ENCODE measurements at places on chromosomes 1 and 21.

- no peak for DNase-seq
Measured at GRCh38 chr1:119550381-119550780, 43.4 kb downstream of the HSD3B1 start.

GRCh38 chr1:37186246-37186756, 152.0 kb upstream of the GRIK3 start:
- DNase-seq: no peak

- DNase-seq: no peak
Measured at GRCh38 chr1:67754526-67754920, 69.5 kb downstream of the GADD45A start.

DNA sequence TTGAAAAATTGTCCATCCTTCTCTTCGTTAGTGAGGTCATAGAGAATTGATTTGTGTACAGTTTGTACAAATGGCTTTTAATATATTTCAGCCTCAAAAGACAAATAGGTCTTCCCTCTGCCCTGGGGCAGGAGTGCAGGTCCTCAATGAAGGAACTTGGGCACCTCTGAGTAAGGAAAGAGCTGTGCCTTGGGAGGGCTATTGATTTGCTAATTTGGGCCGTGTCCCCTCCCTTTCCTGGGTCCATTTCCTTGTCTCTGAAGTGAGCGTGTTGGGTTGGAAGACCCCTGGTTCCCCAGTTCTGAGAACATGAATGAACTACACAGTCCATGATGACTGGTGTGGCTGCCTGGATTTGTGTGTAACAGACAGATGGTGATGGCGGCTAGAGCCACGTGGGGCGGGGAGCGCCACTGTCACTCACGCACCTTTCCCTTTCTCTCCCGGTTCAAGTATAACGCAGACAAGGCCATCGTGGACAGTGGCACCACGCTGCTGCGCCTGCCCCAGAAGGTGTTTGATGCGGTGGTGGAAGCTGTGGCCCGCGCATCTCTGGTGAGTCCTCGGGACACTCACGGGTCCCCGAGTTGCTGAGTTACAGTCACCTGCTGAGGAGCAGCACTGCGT, 71.0 kb upstream of the FAM3B start:
- DNase-seq: no peak

DNA sequence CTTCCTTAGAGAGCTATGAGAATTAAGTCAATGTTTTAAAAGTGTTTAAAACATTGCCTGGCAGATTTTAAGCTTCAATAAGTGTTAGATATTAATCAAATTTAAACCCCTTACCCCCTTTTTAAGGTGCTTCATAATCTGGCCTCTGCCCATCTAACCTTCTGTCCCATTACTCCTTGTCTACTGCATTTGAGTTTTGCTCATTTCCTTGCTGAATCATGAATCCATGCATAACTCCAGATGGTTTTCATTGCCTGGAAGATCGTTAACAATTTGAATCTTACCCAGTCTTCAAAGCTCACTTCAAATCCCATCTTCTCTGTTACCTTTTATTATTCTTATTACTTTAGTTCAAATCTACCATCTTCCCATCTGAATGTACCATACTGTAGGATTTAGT, 4.6 kb downstream of the HJV start:
- no peak for DNase-seq

- DNase-seq: no peak
Measured at GRCh38 chr21:26425576-26425975, 147.5 kb downstream of the CYYR1 start.

GRCh38 chr1:233738850-233739249, 124.9 kb downstream of the KCNK1 start:
- DNase-seq: no peak

DNA sequence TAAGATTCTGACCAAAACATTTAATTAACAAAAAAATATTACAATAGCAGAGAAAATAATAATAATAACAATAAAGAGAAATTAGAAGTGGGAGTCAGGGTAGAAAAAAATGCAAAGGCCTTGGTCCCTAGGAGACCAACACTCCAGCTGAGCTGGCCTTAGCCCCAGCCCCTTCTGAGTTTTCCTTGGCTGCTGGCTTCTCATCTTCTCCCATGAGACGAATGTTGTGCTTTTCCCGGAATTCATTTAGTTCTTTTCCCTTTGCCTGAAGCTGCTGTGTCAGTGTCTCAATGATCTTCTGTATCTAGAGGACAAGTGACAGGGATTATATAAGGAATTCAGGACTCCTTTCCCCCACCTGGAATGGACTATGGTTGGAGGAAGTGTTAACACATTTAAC, 2.4 kb downstream of the KLHDC9 start:
- no peak for DNase-seq

DNA sequence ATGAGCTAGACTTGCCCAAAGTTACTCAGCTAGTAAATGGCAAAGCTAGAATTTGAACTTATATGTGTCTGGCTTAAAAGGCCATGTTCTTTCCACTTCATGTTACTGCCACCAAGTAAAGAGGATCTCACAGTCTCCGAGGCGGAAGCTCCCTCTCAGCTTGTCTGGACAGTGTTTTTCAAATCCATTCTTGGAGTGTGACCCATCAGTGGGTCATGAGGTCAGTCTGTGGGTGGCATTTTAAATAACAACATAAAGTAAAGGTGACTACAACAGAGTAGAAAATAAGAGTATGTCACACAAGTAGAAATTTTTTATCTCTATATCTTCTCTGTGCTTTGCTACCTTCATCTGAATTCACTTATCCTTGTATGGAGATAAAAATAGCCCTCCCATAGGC, 3.2 kb upstream of the HMGB4 start:
- no peak for DNase-seq

- no peak for DNase-seq
Measured at GRCh38 chr1:1237874-1238701, 6.1 kb downstream of the B3GALT6 start.

GRCh38 chr1:40877698-40878097, 15.5 kb upstream of the CITED4 start:
- DNase-seq: no peak

GRCh38 chr1:168643152-168643551, 66.7 kb downstream of the XCL1 start:
- no peak for DNase-seq

DNA sequence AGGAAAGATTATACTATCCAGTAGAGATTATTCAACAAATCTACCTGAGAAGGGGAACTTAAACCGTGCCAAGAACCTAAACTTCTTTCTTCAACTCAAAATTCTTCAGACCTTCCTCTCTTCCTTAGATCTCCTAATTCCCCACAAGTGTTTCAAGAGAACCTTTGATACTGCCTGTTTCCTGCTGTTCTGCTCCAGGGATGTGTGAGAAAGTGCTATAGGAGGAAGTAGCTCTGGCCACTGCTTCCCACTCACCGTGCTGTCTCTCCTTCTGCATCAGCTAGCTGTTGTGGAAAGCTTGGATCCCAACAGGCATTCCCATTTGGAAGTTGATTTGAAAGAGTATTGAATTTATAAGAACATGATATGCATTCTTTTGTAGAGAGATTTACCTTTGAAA, 4.5 kb upstream of the NOS1AP start:
- no peak for DNase-seq

GRCh38 chr1:49199564-49199963, 422.9 kb upstream of the BEND5 start:
- no peak for DNase-seq

- DNase-seq: no peak
Measured at GRCh38 chr1:215665215-215665614, 98.1 kb downstream of the KCTD3 start.

- peak; percentile 37 for DNase-seq
Measured at GRCh38 chr1:6634371-6635052, 9.8 kb downstream of the THAP3 start.

DNA sequence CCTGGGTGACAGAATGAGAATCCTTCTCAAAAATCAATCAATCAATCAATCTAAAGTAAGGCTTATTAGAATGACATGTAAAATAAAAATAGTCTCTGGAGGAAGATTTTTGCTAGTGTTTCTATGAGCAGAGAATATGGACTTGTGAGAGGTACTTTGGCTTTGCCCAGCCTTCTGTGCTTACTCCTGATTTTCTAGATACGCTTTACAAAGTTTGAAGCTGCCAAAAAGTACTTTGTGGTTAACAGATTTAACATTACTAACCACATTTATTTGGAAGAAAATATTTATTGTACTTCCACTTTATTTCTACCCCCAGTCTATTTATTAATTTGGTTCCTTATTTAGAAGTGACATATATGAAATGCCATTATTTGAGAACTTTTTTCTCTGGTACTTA, 41.0 kb downstream of the CEP350 start:
- DNase-seq: no peak

- no peak for DNase-seq
Measured at GRCh38 chr1:9992910-9993309, 4.1 kb upstream of the RBP7 start.

- DNase-seq: no peak
Measured at GRCh38 chr1:239349699-239350098, 36.7 kb upstream of the CHRM3 start.

DNA sequence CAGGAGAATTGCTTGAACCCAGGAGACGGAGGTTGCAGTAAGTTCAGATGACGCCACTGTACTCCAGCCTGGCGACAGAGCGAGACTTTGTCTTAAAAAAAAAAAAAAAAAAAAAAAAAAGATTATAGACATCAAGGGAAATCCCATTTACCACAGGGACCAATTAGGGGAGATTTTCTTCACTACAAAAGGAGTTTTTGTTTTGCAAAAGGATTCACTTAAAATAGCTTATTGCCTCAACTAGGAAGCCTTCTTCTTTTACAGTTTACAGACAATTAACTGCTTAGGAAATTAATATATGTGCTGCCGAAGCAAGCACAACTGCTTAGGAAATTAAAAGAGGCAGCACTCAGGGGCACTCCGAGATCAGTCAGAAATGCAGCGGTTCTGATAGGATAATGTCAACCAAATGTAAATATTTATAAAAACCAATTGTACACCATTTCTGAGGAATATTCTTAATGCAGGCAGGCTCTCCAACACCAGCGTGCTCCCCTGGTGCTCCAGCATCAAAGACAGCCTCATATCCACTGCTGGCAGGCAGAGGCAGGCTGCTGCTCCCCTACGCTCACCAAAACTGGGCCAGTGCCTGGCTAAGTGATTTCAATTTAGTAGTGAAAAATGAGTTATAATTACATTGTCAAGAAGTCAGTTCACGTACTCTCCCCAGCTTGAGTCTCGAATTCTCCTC, 107.9 kb upstream of the RAB4A start:
- DNase-seq: no peak

- DNase-seq: no peak
Measured at GRCh38 chr1:231694465-231695077, 68.0 kb downstream of the DISC1 start.

- DNase-seq: no peak
Measured at GRCh38 chr21:34120867-34121266, 47.5 kb downstream of the MRPS6 start.

DNA sequence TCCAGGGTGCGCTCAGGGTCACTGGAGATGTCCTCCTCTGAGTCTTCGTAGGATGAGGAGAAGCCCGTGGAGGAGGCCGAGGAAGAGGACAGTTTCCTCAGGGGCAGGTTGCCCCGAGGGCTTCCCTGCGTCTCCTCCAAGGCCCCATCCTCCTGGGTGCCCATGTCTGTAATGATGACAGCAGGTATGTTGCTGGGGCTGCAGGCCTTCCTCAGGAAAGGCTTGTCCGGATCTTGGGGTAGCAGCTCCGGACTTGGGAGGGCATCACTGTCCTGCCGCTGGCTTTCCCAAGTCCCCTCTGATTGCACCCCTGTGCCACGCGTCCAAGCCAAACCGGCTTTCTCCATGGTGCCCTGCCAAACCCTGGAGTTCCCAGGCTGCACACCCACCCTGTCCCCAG, 3.5 kb downstream of the ITPKB start:
- DNase-seq: no peak

- DNase-seq: no peak
Measured at GRCh38 chr1:229191066-229191674, 79.7 kb upstream of the RAB4A start.

GRCh38 chr1:55143684-55144083, 71.5 kb downstream of the USP24 start:
- no peak for DNase-seq

DNA sequence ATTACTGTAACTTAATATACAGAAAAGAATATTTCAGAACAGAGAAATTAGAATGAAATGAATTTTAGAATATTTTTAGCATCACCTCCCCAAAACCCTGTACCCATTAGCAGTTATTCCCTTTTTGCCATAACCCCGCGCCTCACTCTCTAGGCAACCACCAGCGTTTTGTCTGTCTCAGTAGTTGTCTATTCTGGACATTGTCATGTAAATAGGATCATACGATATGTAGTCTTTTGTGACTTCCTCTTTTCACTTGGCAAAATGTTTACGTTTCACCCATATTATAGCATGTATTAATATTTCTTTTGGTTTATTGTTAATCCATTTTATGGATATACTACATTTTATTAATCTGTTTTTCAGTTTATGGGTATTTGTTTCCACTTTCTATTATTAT, 24.9 kb downstream of the SOAT1 start:
- DNase-seq: no peak

DNA sequence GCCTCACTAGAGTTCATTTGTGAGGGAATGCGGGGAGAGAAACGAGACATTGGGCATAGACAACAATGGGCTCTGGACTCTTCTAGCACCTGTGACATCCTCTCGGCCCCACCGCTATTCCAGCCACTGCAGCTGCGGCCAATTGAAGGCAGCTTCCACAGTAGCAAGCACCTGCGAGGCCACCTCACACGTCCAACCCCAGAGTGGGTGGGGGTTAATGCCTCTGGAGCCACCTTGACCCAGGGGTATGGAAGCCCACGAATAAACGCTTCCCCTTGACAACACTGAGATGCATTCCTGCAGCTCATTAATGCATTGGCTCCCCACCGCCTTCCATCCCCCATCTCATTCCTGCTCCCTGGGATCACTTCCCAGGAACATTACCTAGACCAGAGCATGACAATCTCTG, 104.4 kb downstream of the GLIS1 start:
- no peak for DNase-seq

GRCh38 chr21:17789656-17790055, 29.5 kb downstream of the C21orf91 start:
- DNase-seq: peak; percentile 61

DNA sequence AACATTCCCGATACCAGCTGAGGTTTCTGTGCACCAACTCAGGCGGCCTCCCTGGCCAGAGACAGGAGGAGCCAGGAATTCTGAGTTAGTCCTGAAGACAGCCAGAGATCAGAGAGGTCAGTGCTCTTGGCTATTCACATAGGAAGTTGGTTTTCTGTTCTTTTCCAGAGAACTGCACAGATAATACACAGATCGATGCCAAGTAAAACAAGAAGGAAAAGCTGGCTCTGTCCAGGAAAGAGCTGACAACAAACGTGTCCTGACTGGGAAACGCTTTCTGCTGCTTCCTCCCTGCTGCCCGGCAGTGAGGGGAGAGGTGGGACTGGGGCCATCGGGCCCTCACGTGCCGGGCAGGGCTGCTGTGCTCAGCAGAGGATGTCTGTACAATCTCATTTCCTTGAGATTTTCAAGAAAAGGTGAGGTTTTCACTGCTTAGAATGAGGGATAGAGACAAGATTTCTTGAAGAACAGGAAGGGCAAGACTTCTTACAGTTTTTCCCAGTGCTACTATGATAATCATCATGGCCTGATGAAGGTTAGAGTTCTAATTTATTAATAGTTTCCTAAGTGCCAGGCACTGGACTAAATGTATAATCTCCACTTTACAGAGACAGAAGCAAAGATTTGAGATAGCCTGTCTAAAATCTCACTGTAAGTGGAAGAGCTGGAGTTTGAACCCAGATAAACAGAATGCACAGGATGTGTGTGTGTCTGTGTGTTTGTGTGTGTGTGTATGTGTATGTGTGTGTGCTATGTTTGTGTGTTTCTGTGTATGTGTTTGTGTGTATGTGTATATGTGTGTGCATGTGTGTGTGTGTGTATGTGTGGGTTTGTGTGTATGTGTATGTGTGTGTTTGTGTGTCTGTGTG, 211.0 kb upstream of the RAB4A start:
- DNase-seq: no peak

All from CD4-positive, alpha-beta T cell treated with Interleukin-2 at 100 ng/mL for 4 hours (primary cell).